Natural killer cell treated with Interleukin-12 subunit alpha and Interleukin-12 subunit beta and Interleukin-15 and Interleukin-18, amount 100 ng/mL, for 72 hours (primary cell): ENCODE measurements at places on chromosomes 7 and 10. TPM values are rescaled to one million over a fixed set of nuclear protein-coding genes. Genes with fewer than 3 reads are reported as not detected.

The RPEL1 gene
- total RNA-seq, result not detected

DNA sequence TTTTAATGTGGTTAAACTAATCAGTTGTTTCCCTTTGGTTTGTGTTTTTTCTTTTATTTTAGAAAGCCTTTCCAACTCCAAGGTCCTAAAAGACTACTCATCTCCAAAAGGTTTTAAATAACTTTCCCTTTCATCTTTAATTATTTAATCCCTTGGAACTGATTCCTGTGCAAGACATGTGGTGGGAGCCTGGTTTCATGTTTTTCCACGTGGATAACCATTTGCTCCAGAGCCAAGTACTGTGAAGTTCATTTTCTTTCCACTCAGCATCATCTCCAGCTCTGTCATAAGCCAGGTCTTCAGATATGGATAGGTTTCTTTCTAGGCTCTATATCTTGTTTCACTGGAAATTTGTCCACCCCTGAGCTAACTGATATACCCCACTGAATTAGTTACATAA lies 16.7 kb downstream of the PPP1R3C start:
- H3K27ac ChIP-seq, result no peak overlapping the region
- H3K36me3 ChIP-seq, result no peaks in the 10 kb centered on the region
- H3K4me3 ChIP-seq, result no peak overlapping the region
- no peaks in the 10 kb centered on the region for H3K4me1 ChIP-seq

- peaks cover 13% of the 10 kb centered on the region for H3K27me3 ChIP-seq
- no peaks in the 10 kb centered on the region for H3K36me3 ChIP-seq
- DNase-seq, result no peak
- H3K4me1 ChIP-seq, result no peaks in the 10 kb centered on the region
- H3K27ac ChIP-seq, result no peak overlapping the region
These were observed 68.8 kb upstream of the INHBA start for GRCh38 chr7:41771717-41772116.

GRCh38 chr7:28533731-28534531 lies 121.6 kb downstream of the CREB5 start:
- no peak overlapping the region for H3K27ac ChIP-seq
- no peak for DNase-seq
- no peaks in the 10 kb centered on the region for H3K4me1 ChIP-seq
- peaks cover 19% of the 10 kb centered on the region for H3K27me3 ChIP-seq

DNA sequence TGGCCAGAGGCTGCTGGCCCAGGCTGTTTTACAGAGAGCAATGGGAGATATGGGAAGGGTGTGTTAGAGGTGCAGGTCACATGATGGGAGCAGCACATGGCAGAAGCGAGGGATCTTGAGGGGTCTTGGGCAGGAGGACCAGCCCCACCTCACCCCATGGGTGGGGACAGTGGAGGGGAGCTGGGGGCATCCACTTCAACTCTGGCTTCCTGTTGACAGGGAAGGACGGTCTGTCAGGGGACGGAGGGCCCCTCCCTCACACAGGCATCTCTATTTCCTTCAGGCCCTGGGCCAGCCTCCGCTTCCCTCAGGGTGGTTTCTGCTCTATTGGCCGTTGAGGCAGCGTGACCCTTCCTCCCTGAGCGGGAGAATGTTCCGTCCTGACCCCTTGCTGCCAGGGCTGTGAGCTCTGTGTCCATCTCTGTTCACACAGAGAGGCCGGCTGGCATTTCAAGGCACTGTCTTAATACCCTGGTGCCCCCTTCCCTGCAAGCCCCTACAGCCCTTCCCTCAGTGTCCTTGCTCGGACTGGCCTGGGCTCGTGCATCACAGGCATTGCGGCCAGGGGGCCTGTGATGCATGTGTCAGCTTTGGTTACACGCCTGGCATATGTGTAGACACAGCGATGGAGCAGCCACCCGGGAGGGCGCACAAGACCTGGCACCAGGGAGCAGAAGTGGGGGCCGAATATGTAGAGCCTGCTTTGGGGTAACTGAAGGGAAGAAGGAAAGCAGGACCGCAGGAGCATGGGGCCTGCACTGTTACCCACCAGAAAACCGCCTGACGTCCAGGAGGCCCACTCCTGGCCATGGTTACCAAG lies 31.8 kb downstream of the RAMP3 start:
- no peak for DNase-seq
- peaks cover 9% of the 10 kb centered on the region for H3K27me3 ChIP-seq
- peaks cover 6% of the 10 kb centered on the region for H3K4me1 ChIP-seq
- no peak overlapping the region for H3K4me3 ChIP-seq
